Astrocyte of the spinal cord (primary cell): ENCODE measurements at places on chromosomes 5 and 9.

- peak; percentile 55 for DNase-seq
Measured at GRCh38 chr9:15306068-15306756, 804 bp downstream of the TTC39B start.

DNA sequence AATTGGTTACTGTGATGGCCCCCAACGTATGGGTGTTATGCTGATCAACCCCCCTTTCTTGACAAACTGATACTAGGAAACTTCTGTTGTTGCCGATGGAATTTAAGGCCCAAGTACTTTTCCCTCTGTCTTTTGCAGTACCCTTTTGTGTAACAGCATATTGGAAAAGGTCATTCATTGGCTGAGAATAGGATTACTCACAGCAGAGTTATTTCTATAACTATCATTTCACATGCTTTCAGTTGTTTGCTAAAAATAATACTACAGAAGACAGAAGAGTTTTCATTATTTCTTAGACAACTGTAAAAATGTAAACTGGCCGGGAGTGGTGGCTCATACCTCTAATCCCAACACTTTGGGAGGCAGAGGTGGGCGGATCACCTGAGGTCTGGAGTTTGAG is 329.5 kb downstream of the KIAA0825 start:
- DNase-seq, result peak; percentile 39

GRCh38 chr5:158273035-158273434 is 414.1 kb upstream of the CLINT1 start:
- DNase-seq, result no peak

GRCh38 chr5:14574891-14575508 is 6.6 kb upstream of the OTULINL start:
- DNase-seq, result no peak

DNA sequence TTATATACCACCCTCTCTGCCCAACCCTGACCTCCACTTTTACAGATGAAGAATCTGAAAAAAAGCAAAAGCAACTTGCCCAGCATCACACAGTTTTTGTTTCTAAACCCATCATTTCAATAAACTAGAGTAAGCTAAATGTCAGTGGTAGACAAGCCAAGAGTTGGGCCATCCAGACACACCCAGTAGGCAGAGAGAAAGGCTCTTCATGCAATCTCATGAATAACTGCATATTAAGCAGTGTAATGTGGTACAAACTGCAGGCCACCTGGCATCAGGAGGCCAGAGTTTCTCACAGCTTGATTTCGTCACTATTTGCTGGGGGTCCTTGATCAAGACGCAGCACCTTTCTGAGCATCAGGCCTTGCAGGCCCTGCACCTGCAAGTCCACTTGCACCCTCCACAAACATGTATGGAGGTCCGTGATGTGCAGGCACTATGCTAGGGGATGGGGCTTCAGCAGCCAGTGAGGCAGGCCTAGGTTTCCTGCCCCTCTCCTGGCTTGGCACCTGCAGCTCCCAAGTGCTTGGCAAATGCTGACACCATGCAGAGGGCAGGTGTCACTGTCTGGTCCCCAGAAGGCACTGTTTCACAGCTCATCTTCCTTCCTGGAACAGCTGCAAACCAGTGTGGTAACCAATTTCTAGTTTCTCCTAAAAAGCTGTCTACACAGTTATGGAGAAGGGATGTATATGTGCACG is 29.8 kb downstream of the ADAM19 start:
- no peak for DNase-seq

DNA sequence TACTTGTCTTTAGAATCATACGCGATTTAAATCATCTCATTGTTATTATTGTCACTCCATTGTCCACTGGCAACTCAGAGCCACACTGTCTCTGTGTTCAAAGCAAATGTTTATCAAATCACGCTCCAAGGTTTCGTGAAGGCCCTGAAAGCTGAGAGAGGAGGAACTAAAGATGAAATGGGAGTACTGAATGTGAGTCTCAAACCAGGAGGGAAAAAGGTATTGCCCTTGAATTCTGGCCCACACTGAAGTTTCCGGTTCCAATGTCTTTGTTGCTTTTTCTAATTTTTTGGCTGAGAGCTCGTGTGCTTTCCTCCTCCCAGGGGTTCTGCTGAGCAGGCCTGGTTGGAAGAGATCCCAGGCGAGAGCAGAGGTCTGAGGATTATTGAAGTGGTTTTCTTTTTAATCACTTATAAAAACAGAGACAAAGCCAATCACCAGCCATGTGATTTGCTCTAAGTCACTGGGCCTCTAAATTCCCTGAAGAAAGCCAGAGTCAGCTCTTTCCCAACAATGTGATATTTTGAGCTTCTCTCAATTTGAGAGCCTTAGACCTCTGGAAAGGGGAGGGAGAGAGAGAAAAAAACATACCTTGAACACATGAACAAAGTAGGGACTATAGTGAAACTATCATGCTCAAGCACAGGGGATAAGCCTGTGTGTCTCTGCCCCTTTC is 420.8 kb upstream of the GRAMD2B start:
- peak; percentile 99 for DNase-seq

GRCh38 chr5:153546566-153546965 is 56.1 kb downstream of the GRIA1 start:
- DNase-seq, result peak; percentile 50

DNA sequence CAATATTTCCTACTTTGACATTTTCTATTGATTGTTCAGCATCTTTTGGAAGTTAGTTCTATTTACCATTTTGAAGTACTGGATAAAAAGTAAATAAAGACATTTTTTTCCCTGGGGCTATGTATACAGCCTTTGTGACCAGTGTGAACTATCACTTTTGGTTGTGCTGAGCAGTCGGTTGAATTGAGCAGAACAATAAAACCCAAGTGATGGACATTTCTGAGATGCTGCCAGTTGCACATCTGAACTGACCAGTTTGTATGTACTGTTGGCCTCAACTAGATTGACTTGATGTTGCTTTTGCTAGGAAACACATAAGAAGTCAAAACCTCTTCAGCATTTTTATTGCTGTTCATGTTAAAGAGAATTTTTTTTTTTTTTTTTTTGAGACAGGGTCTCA is 260.2 kb upstream of the EFNA5 start:
- no peak for DNase-seq

GRCh38 chr9:131731644-131732043 is 8.2 kb downstream of the RAPGEF1 start:
- no peak for DNase-seq

GRCh38 chr5:137566780-137567179 is 67.7 kb upstream of the SPOCK1 start:
- no peak for DNase-seq

GRCh38 chr5:174323878-174324281 is 278.4 kb downstream of the NSG2 start:
- peak; percentile 17 for DNase-seq

- DNase-seq, result no peak
Measured at GRCh38 chr9:121881920-121882500, 211.1 kb downstream of the TTLL11 start.

DNA sequence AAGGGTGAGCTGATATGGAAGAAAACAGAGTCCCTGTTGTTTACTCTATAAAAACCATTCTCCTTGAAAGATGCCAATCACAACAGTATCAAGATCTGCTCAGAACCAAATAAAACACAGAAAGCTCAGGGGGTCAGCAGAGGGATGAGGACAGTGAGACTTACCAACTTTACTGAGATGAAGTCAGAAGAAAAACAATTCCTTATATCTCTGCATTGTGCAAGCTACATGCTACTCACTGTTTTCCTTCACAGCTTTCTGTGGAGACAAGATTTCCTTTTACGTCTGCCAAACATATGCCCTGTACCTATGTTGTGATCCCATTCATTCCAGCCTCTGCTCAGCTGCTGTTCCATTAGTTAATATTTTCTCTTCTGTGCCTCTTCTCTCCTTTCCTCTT is 185.6 kb downstream of the TSSK1B start:
- DNase-seq, result peak; percentile 78

DNA sequence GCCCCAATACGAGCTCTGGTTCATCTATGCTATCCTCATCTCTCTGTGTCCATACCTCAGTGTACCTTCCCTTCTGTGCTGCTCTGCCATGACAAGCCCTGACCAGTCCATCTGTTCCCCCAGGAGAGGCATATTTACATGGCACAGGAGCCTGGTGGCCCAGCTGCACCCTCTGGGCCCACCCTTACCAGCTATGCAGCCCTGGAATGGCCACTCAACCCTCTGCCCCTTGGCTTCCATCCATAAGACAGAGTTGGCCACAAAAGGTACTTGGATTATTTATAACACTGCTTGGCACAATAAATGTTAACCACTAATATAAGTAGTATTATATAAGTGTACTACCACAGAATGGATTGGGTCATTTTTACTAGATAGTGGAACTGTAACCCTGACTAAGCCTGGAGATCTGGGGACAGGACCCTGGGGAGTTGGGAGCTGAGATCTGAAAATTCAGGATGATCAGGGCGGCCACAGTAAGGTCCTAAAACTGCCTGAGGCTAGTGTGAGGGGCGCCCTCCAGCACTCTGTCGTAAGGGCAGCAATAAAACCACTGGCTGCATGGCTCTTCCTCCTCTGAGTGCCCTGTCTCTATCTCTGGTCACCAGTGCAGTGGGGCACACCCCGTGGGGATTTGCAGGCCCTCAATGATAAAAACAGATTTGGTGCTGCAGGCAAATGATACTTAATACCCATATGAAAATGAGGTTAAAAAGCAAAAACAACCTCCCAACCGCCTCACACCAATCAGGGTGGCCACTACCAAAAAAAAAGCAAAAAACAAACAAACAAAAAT is 65.8 kb downstream of the SEMA4D start:
- no peak for DNase-seq

- no peak for DNase-seq
Measured at GRCh38 chr9:83188277-83188676, 125.3 kb upstream of the RASEF start.

DNA sequence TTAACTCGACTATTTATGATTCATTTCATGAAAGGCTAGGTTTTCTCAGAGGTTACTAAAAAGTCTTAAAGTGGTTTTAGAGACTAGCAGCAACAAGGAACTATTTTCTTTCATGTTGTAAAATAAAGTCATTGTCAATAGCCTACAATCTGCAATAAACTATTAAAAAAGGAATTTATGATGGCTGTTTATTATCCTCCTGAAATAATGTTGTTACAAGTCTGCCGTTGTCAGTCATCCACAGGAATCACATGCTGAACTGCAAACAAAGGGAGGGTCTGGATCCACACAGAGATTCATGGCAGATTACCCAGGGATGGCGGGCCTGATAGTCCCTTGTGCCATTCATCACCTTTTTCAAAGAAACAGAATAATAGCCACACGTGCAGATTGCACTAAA is 49.2 kb downstream of the TMEM174 start:
- no peak for DNase-seq

DNA sequence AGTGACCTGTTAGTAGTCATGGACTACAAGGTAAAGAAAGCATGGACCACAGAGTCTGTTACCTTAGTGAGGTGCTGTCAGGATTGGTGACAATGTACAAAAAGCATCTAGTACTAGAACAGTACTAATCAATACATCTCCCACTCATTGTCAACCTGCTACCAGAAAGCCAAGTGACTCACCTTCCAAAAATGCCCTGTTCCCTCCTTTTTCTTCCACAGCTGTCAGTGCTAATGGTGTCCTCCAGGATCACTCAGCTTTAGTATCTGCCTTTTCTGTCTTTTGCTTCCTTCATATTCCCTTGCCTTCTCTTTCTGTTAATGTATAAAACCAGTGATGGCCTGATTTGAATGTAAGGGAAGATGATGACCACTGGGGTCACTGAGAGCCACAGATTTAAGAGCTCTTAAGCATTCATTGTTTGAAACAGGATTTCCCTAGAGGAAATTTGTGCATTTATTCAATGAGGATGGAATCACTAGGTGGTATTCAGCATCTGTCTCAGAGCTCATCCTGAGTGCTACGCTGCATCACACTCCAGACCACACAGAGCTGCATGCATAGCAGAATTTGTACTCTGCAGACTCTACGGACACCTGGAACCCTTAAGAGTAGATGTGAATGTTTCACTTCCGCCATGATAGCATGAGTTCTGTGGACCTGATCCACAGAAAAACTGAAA is 71.0 kb downstream of the SV2C start:
- no peak for DNase-seq

DNA sequence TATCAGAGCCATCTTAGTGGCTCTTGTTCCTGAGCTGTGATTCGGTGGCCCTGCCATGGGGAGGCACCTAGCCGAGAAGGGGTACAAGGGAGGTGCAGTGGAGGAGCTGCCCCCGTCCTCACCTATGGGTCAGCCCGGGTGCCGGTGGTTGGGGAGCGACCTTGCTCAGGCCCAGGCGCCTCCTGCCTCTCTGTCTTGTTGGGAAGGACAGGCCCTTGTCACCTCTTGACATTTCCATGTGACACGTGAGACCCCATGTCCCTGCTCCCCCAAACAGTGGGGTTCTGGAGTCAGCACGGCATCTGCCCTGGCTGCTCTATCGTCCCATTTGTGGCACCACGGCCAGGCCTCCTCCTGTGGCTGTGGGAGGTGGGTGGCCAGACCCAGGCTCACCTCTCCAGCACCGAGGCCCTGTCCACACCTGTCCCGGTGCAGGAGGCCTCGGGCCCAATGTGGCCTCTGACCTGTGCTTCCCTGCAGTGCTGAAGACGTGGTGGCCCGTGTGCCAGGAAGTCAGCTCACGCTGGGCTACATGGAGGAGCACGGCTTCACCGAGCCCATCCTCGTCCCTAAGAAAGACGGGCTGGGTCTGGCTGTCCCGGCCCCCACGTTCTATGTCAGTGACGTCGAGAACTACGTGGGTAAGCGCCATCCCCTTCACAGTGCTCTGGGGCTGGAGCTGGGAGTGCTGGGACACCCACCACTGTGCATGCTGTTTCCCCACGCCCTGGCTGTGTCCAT is 68.9 kb downstream of the PHF2 start:
- DNase-seq, result no peak
